ENCODE measurements at places on chromosomes 3 and 15. TPM values are rescaled to one million over a fixed set of nuclear protein-coding genes. Genes with fewer than 3 reads are reported as not detected.

GRCh38 chr3:172711454-172711795 is 558 bp upstream of the NCEH1 start:
- DNase-seq, result no peak

GRCh38 chr3:39350714-39351113 is 21.2 kb downstream of the CCR8 start:
- DNase-seq, result no peak

DNA sequence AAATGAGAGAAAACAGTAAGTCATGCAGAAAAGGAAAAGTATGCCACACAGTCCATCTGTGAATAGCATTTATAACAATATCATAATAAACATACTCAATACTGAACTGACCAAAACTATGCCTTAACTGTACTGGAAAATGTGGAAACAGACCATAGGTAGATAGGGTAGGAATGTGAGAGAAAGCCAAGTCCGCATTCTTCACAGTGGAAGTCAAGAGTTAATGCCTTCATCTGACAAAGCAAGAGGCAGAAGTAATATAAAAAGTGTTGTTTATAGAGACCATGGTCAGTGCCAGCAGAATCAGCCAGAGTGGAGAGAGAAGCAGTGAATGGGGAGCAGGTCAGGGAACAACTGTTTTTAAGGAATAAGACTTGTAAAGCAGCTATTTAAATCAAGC is 52.3 kb downstream of the KBTBD12 start:
- DNase-seq, result no peak

- no peak for DNase-seq
These were observed 384.8 kb upstream of the TGFBR2 start for GRCh38 chr3:30221619-30222018.

OR5K1 gene
- not detected for polyA plus RNA-seq

DNA sequence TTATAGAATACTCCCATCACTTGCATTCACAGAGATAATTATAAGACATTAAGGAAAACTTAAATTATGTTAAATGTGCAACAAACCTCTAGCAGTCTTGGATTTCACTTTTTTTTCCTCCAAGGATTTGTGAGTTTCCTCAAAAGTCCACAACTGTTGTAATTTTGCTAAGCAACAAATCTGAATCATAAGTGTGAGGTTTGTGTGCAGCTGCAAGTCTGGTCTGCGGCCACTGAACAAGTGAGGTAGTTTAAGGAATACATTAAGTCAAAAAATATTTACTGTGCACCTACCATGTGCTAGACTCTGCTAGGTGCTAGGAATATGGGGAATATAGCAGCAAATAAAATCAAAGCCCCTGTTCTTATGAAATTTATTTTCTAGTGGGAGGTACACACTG is 70.2 kb downstream of the LRRC28 start:
- no peak for DNase-seq

DNA sequence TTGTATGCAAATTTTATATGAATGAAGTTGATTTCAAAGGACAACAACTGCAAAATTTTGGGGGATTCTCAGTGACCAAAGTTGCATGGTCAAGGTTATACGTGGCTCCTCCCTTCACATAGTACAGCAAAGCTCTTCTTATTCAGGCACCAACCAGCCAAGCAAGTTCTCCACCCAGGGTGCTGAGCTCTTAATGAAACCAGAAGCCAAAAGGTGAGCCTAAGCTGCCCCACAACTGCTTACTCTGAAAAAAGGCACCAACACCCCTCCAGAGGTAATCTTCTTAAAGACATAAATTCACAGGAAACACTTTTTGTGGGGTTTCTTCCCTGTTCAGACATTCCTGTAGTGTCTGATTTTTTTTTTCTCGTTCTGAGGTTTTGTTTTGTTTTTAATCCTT is 106.1 kb upstream of the GMNC start:
- no peak for DNase-seq

DNA sequence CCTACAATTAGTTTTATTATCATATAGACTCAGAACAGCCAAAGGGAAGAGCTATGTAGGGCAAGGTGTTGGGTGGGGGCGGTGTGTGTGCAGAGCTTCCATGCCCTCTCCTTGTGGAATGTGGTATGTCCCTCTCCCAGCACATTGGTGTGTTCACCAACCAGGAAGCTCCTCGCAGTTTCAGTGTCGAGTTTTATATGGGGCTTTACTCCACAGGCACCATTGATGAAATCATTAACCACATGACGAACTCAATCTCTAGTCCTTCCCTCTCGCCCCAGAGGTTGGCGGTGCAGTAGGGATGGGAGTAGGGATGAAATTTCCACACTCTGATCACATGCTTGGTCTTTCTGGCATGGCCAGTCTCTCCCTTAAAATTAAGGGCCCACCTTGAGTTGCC is 13.6 kb upstream of the SRP14 start:
- no peak for DNase-seq

GRCh38 chr15:83380682-83381081 is 66.5 kb upstream of the SH3GL3 start:
- DNase-seq, result no peak

- no peak for DNase-seq
These were observed 49.5 kb downstream of the CD86 start for GRCh38 chr3:122104515-122105194.

GRCh38 chr3:99248130-99248529 is 346.6 kb upstream of the DCBLD2 start:
- no peak for DNase-seq

RBPMS2 gene
- polyA plus RNA-seq, result 1.3 TPM

AMT gene
- 5.5 TPM for polyA plus RNA-seq

- no peak for DNase-seq
These were observed 10.5 kb upstream of the GADL1 start for GRCh38 chr3:30904996-30905395.

- DNase-seq, result no peak
These were observed 199.2 kb downstream of the IL5RA start for GRCh38 chr3:2910997-2911396.

MESP1 gene
- 0.30 TPM for polyA plus RNA-seq

PSTPIP1 gene
- 0.30 TPM for polyA plus RNA-seq

GRCh38 chr15:38205526-38206272 is 46.9 kb upstream of the SPRED1 start:
- DNase-seq, result no peak

GRCh38 chr15:39680868-39681267 is 100.0 kb downstream of the THBS1 start:
- DNase-seq, result no peak

GASK1A gene
- 0.46 TPM for polyA plus RNA-seq

GRCh38 chr3:124885466-124886167 is 1.5 kb downstream of the ITGB5 start:
- no peak for DNase-seq

EEFSEC gene
- polyA plus RNA-seq, result 6.8 TPM

GRCh38 chr3:45024542-45025255 is 1.4 kb upstream of the CLEC3B start:
- no peak for DNase-seq

GRCh38 chr3:123559040-123559861 is 25.6 kb downstream of the HACD2 start:
- no peak for DNase-seq

DUOX1 gene
- not detected for polyA plus RNA-seq

DNA sequence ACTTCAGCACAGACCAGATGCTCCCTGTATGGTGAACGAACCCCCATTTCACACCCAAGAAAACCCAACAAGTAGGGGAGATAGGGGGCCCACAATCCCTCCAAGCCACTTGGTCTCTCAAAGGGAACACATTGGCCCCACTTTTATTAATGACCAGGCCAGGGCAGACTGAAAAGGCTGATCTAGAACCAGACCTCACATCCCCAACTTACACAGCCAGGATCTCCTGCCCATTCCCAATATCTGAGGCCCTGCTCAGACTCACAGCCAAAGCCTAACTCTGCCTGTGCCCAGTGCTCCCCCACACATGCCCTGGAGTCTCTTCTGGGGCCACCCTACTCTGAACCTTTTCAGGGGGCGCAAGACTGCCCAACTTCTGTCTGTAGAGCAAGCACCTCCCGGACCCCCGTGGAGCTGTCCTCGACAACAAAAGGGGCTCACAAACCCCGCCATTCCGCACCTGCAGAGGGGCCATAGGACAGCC is 1.8 kb downstream of the PLXNB1 start:
- no peak for DNase-seq

EAF2 gene
- polyA plus RNA-seq, result 2.5 TPM

DNA sequence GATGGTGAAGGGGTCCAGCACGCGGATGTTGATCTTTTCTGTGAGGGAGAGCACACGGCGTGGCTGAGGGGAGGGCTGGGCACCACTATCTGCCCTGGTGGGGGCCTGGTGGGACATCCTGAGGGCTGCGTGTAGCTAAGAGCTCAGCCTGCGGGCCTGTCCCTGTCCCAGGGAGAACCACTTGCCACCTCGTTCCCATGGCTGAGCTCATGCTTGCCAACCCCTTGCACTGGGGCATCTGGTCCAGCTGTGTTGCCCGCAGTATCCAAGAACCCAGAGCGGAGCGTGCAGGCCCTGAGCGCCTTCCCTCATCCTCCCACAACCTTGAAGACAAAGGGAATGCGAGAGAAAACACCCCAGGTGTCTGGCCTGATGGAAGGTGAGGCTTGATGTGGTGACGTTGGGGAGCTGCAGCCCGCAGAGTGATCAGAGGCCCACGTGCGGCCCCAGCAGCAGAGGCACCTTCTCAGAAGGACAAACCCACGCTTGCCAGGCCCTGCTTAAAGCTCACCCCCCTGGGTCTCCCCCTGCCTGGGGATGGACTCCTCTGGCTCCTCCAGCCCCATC is 28.9 kb downstream of the TKT start:
- no peak for DNase-seq

- DNase-seq, result no peak
These were observed 15.7 kb downstream of the FAM81A start for GRCh38 chr15:59453474-59454215.

GRCh38 chr3:79598594-79598993 is 169.2 kb downstream of the ROBO1 start:
- DNase-seq, result no peak

DNA sequence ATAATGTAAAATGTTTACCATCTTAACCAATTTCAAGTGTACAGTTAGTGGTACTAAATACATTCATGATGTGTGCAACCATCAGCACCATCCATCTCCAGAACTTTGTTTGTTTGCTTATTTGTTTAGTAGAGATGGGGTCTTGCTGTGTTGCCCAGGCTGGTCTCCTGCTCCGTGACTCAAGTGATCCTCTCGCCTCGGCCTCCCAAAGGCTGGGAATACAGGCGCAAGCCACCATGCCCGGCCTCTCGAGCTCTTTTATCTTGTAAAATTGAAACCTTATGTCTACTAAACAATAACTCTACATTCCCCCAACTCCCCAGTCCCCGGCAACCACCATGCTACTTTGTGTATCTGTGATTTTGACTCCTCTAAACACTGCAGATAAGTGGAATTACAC is 31.9 kb downstream of the FBXO45 start:
- DNase-seq, result no peak

DNA sequence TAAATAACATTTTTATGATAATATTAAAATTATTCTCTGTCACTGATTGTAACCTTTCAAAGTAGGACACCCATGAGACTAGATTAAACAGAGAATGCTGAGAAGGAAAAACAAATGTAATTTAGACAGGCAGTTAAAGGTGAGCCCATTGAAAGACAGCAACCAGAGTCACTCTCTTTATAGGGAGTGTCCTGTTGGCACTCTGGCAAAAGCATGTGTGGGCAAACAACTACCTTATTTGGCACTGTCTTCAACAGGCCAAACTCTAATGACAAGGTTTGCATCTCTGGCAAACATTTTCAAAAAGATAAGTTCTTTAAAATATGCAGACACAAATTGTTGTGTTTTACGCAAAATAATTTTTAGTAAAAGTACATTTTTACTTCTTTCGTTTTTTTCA is 29.8 kb downstream of the NFKBIZ start:
- no peak for DNase-seq

DNA sequence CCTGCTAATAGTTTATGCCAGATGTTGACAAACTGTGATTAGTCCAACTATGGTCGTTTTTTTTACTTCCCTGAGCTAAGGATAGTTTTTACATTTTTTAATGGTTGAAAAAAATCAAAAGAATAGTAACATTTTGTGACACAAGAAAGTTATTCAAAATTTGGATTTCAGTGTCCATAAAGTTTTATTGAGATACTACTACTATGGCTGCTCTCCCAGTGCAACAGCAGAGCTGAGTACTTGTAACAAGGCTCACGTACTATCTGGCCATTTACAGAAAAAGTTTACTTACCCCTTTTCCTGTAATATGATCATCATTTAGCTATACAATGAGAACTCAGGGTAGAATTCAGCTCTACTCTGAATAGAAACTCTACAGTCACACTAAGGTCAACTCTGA is 11.5 kb upstream of the TMEM62 start:
- DNase-seq, result no peak

CHSY1 gene
- 49.2 TPM for polyA plus RNA-seq

DNA sequence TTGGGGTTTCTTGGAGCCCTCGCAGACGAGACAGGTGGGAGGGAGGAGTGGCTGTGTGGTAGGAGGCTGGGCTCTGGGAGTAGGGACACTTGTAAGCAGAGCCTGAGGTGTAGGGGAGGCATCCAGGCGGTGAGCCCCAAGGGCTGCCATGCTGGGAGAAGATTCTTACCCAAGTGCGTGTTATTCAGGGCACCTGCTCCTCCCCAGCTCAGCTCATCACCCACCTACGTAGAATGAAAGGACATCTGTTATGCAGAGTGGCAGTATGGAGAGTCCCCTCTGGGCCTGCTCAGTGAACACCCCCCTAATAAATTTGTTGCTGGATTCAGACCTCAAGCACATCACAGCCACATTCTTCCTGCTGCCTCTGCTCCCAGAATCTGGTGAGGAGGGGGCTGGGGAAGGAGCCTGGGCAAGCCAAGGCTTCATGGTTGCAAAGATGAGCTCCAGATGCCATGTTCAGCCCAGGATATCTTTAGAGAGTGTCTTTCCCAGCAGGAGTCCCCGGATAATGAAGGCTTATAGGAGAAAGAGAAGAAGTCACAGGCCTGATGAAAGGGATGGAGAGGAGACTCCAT is 261.8 kb downstream of the EPHB1 start:
- no peak for DNase-seq

GOLGA8O gene
- not detected for polyA plus RNA-seq

DNA sequence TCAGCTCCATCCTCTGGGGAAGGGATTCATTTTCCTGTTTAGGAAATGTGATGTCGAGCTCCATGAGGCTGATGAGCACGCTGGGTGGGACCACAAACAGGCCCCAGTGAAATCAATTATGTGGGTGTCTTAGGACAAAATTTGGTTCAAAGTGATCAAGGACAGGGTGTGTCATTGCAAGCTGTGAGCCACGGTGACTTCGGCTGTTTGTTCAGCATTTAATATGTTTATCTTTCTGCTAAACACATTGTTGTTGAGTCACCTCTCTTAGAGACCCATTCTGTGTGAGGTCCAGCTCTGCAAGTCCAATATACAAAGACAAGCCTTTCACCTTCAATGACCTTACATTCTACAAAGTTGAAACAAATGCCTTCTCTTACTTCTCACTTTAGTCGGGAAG is 41.3 kb downstream of the SSR3 start:
- DNase-seq, result no peak

HTR3E gene
- not detected for polyA plus RNA-seq

- DNase-seq, result no peak
These were observed 268.6 kb downstream of the RORA start for GRCh38 chr15:60960517-60960916.

DNA sequence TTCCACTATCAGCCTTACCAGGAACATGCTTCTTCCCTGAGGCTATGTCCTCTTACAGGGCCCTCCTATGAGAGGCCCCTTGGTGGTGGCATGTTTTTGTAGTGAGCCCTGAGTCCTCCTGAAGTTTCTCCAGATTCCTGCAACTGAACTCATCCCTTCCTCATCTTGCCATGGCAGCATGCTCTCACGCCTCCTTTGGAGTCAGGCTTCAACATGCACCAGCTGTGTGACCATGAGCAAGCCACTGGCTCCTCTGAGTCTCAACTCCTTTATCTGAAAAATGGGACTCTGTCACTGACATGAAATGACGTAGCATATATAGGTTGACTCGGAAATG is 216.3 kb upstream of the TLE3 start:
- DNase-seq, result no peak
